ENCODE measurements at places on chromosomes 13 and 19.

- peak; percentile 55 for DNase-seq
These were observed at the start of gene LHFPL6 for GRCh38 chr13:39602614-39603366. Gene LHFPL6 (minus strand): TSS chr13:39603193.

- no peak for DNase-seq
These were observed 148.5 kb downstream of the ZNF486 start for GRCh38 chr19:20315543-20315942.

DNA sequence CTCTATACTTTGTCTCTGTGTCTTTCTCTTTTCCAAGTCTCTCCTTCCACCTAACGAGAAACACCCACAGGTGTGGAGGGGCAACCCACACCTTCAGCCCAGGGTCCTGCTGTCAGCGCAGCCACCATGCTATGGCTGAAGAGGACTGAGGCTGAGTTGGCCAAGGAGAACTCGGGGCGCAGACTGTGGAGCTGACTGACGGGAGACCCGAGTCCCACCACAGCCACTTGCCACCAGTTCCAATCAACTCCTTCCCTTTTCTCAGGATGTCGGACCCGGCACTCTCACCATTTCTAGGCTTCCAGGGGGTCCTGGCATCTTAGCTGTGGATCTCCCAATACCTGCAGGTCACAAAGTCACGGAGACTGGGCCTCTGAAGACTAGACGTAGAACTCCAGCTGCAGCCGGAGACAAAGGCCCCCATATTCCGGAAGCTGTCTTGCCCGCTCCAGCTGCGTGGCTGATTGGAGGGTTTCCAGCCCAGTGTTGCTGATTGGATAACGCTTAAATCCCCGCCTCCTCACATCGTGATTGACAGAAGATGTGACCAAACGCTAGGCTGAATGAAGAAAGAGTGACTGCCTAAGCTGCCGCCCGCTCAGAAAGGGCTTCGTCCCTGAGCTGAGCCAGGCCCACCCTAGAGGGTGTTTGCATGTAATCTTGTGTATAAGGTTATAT, 63.6 kb downstream of the ZNF429 start:
- peak; percentile 95 for DNase-seq

DNA sequence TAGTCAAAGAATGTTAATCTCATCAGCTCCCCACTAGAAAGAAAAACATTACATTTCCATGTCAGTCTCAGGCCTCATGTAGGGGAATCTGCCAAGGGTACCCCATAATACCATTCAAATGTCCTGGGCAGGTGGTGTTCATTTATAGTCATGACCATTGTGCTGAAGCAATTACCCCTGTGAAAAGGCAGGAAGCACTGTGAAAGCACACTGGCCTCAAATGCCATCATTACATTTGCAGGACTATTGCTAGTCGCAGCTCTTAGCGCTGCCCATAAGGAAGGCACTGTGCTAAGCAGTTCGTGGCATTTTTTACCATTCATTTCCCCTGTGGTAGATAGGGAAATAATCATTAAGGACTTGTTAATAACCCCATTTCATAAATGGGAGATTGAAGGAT, 109.0 kb downstream of the LHFPL6 start:
- no peak for DNase-seq

- no peak for DNase-seq
These were observed 26.2 kb downstream of the SLC8A2 start for GRCh38 chr19:47445527-47445926.

- DNase-seq = no peak
These were observed 9.8 kb downstream of the ZNF333 start for GRCh38 chr19:14699641-14700040.

- no peak for DNase-seq
These were observed 24.7 kb downstream of the NFIX start for GRCh38 chr19:13020002-13020414.

- DNase-seq = no peak
These were observed 23.2 kb upstream of the RPL21 start for GRCh38 chr13:27228131-27228530.

GRCh38 chr13:106376401-106377112, 158.9 kb downstream of the EFNB2 start:
- no peak for DNase-seq

- peak; percentile 99 for DNase-seq
These were observed 1.7 kb upstream of the PPP1R37 start for GRCh38 chr19:45091031-45091923.

DNA sequence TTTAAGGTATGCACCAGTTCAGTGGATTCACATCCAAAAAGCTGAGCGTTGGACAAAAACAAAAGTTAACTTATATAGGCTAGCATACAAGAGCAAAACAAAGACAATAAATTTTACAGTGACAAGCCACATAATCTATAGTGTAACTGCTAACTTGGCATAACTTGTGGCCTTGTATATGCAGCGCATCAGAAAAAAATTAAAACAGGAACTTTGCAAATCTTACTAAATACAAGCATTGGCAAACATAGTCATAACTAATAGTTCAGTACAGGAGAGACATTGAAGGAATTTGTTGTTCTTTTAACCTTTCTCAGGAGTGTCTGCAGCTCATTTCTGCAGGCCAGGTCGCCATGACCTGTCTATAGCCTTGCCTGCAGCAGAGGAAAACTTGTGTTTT, 54.6 kb downstream of the OR10H4 start:
- DNase-seq = no peak

DNA sequence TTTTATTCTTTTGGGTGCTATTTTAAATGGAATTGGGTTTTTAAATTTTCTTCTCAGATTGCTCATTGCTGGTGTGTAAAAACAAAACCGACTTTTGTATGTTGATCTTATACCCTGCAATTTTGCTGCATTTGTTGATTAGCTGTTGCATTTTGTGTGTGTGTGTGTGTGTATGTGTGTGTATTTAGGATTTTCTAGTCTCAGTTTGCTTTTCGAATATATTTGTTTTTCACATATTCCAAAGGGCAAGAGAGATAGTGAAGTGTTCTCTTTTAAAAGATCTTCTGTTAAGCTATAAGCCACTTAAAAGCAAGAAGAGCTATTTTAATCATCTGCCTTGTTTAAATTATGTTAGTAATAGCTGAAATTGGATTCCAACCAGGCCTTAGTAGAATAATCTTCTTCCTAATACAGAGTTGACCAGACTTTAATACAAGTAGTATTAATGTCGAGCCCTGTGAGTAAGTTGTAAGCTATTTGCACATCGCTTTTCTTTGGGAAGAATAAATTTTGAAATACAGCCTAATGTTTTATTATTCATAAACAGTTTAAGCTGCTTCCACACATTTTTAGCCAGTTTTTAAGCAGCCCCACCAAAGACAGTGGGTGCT, 57.4 kb downstream of the TM9SF2 start:
- no peak for DNase-seq

GRCh38 chr19:33462112-33462791, 59.3 kb downstream of the PEPD start:
- DNase-seq = no peak

- DNase-seq = no peak
These were observed 14.5 kb downstream of the EBPL start for GRCh38 chr13:49676581-49677298.

GRCh38 chr19:16569609-16570320, 2.5 kb downstream of the SLC35E1 start:
- no peak for DNase-seq

DNA sequence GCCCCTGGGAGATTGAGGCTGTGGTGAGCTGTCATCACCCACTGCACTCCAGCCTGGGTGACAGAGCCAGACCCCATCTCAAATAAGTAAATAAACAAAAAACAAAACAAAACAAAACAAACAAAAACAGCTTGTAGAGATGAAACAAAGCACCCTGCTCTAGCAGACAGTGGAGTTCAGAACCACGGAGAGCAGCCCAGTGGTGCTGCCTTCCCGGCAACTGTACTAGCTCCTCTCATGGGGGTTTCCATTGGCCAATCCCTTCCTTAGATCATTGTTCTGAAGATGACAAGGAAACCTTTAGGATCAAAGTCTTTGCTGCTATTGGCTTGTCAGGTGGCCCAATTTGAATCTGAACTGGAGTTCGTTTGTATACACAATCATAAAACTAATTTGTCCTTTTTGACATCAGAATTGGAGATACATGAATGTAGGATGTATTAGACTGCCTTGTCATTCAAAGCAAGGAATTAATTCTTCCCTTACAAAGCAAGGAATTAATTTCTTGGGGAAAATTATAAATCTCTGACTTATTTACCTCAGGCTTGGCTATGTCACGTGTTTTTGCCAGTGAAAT, 19.7 kb upstream of the SYCN start:
- peak; percentile 37 for DNase-seq

DNA sequence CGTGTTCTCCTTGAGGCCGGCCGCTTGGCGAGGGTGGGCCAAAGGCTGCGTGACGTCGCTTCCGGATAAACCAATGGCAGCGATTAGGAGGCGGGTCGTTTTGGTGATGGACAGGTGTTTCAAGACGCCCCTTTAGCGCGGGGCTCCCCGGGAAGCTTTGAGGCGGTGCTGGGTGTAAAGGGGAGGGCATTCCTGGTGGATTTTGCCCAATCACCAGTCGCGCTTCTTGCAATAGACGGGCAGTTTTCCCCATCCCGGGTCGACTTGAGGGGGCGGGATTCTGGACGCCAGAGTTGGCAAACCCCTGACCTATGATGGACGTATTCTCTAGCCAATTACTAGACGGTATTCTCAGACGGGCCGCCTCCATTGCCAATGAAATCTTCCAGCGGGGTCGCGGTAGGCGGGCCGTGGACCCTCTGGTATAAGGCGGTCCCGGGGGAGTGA, 264 bp upstream of the PRMT1 start:
- DNase-seq = peak; percentile 100

DNA sequence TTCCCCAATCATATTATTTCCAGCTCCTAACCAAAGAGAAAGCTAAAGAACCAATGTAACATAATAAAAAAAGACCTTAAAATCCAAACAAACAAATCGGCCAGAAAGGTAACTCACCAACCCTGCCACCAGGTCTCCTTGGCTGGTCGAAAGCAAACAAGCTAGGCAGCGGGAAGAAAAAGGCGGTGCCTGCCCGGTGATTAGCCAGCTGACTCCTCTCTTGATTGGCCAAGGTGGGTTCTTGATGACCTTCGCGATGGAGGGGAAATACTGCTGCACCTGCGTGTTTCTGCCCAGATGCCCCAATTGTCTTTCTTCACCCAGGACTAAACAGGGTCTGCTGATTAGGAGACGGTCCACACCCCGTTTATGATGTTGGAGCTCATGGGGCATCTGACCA, at the start of gene NLRP11:
Gene NLRP11 (minus strand): TSS at position 154 of the 400 bp plus-strand sequence. CDS start 13,825 bp downstream, outside the sequence.
- DNase-seq = no peak

GRCh38 chr19:47109177-47109540, 4.4 kb downstream of the ZC3H4 start:
- no peak for DNase-seq

DNA sequence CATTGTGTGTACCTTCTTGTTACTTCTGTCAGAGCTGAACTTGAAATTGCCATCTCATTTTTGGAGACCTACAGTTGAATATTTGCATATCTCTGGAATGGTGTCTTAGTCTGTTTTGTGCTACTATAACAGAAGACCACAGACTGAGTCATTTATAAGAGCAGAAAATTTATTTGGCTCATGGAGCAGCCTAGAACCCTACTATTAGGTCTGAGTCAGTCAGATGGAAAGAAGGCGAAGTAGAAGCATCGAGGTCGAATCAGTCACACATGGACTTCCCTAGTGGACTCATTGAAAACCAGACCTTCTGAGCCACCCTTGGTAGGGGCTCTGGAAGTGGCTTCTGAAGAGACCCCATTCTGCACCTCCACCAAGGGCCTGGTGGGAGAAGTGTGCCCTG, 33.9 kb upstream of the TPT1 start:
- no peak for DNase-seq

All from renal cortex interstitium (tissue), 15 donors.